ENCODE measurements at places on chromosomes 3 and 15.

- no peak for DNase-seq
These were observed 580.4 kb downstream of the CADM2 start for GRCh38 chr3:85539232-85539631.

- DNase-seq: no peak
These were observed 22.5 kb downstream of the CCR4 start for GRCh38 chr3:32973982-32974381.

DNA sequence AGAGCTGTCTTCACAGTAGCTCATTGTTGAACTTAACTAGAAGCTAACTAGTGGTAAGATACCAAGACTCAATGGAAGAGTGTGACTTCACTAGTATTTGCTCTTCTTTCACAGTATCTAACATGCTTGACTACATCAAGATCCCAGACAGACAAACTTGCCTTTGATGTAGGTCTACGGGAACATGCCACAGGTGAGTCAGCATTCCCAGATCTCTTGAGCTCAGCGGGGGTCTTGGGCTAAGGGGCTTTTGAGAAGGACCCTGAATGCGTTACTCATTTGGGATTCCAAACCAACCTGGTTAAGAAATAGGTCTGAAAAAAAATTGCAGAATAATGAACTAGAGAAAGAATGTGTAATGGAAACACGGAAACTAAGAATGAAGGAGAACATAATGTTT lies 222.4 kb downstream of the RYR3 start:
- no peak for DNase-seq

- peak; percentile 90 for DNase-seq
These were observed at the start of gene HACD3 for GRCh38 chr15:65530318-65531111. HACD3 (plus strand) TSS chr15:65530463; CDS start chr15:65530632, 169 bp downstream.

- no peak for DNase-seq
These were observed 17.9 kb upstream of the ABI3BP start for GRCh38 chr3:101011136-101011535.

- no peak for DNase-seq
These were observed 29.3 kb upstream of the TPM1 start for GRCh38 chr15:63013052-63013808.

GRCh38 chr3:110301781-110302180 lies 769.8 kb upstream of the NECTIN3 start:
- DNase-seq: no peak

GRCh38 chr3:14804835-14805780 lies 13.7 kb upstream of the FGD5 start:
- no peak for DNase-seq

GRCh38 chr3:177279118-177279815 lies 82.0 kb upstream of the TBL1XR1 start:
- no peak for DNase-seq

DNA sequence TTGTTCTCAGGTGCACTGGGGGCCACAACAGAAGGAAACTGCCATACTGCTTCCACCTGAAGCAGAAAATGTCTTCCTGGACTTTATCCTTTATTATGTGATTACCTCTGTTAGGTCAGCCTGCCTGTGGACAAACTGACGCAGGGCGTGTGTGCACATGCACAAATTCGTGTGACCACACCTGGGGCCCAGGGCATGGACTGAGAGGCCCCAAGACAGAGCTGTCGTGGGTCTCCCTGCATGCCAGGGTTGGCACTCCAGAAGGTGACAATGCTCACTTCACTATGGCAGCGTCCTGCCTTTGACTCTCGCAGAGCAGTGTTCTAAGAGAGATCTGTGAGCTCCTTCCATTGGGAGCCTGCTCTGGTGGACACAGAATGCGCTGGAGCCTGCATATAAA lies 34.5 kb downstream of the CCDC12 start:
- DNase-seq: peak; percentile 60

DNA sequence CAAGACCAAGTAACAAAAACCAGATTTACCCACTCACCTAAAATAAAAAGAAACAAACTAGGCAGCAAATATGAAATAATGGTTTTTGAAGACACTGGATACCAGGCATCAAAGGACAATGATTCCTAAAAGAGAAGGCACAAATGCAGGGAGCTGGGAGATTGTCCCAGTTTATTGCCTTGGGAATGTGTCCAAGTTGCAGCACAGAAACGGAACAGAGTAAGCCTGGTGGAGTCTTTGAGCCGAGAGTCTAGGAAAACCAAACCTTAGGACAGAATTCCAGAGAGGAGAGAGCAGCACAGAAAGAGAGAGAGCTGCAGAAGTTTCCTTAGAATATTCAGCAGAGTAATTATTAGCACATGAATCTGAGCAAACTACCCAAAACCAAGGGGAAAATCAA lies 7.8 kb upstream of the ARF4 start:
- peak; percentile 31 for DNase-seq

DNA sequence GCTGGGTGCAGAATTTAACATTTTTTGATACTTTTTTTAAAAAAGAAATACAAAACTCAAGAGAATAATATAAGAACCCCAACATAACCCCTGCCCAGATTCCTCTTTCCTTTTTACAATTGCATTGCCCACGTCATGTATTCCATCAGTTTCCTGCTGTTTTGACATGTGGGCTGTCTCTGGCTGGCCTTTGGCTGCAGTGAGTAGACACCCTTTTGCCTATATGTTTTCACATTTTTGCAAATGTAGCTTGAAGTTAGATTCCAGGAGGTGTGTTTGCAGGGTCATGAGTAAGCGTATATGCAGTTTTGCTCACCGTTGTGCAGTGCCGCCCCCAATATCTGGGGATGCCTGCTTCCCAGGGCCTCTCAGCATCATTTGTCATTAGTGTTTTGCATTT lies 28.0 kb upstream of the ATP10A start:
- DNase-seq: no peak

DNA sequence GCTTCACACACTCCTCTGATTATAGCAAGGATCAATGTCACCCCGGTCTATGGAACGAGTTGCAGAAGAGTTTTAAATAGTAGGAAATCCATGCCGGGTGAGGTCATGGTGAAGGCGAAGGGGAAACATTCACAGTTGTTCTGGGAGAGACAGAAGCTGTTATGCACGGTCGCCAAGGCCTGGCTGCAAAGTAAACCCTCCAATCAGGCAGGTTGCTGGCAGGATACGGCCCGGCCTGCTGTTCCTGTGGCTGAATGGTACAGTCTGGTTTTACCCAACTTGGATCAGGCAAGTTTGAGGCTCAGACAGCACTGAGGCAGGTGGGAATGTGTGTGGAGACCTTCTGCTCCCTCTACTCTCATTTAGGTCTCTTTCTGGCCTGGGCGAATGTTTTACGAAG lies 45.3 kb upstream of the ATP2B2 start:
- DNase-seq: no peak

DNA sequence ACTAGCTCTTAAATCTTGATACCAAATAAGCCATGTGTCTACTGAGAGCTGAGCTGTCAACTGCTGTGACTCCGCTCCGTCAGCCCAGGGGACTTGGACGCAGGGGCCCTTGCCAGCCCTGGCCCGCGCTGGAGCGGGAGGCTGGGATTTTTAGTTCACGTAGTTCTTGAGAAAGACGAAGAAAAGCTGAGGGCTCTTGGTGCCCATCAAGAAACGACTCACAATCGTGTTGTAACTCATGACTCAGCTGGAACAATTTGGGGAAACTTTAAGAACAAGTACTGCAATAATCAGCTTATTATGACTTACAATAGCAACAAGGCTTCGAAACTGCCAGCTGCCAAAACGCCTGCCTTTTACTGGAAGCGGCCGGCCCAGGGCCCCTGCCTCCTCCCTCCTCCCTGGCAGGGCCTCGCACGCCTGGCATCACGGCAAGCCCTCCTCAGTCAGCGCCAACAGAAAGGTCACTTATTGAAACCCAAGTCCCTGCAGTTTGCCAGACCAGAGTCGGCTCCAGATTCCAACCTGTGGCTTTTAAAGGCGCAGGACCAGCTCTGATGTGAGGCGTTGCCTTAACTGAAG lies 60.3 kb downstream of the RGMA start:
- peak; percentile 51 for DNase-seq

GRCh38 chr3:71064956-71065763 lies 518.4 kb downstream of the FOXP1 start:
- peak; percentile 66 for DNase-seq

DNA sequence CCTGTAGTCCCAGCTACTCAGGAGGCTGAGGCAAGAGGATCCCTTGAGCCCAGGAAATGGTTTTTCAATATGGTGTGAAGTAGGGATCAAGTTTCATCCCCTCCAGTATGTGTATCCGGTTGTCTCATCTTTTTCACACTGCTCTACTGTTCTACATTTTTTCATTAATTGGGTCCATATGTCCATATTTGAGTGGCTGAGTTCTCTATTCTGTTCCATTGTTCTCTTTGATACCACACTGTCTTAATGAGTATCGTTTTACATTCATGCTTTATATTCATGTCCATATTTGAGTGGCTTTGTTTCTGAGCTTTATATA lies 81.6 kb upstream of the LRRFIP2 start:
- no peak for DNase-seq

GRCh38 chr15:78709263-78709882 lies 68.4 kb upstream of the CHRNB4 start:
- DNase-seq: peak; percentile 75

GRCh38 chr3:24401811-24402185 lies 92.9 kb downstream of the THRB start:
- DNase-seq: peak; percentile 50

GRCh38 chr3:148074946-148075345 lies 622.8 kb upstream of the AGTR1 start:
- no peak for DNase-seq

DNA sequence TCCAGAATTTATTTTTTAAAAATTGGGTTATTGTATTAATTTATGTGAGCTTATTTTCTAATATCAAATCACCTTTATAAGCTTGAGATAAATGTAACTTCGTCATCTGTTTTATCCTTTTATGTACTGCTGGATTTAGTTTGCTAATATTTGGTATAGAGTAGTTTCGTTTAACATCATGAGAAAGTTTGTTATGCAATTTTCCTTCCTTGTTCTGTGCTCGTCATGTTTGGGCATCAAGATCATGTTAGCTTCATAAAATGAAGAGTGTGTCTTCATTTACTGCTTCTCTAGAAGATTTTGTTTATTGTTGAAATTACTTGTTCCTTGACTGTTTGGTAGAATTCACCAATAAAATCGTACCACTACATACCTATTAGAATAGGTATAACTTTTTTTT lies 262.1 kb upstream of the SATB1 start:
- no peak for DNase-seq

DNA sequence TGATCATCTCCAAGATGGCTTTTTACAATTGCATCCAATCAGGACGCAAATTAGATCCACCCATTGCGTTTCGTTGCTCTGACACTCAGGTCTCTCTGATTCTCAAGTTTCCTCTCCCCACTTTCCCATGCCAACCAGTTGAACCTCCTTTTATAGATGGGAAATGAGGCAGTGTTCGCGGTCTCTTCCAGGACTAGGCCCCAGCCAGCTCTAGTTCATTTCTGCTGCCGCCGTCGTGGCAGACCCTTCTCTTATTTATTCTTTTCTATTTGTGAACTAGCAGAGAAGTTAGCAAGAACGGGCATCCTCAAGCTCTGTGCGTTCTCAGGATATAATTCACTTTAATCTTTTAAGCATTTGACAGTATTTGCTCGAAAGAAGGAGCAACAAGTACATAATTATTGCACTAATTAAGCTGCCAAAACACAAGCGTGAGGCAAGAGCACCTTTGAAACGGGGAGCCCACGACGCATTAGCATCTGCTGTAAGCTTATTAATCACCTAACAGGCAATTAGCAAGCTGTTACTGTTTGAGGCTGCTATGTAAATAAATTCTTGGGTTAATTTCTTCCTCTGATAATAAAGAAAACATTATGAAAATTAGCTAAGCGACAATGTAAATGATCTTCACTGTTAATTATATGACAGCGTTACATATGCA lies 246.4 kb upstream of the TLE3 start:
- DNase-seq: no peak

GRCh38 chr3:142889212-142890014 lies 530 bp upstream of the PCOLCE2 start:
- DNase-seq: no peak

- peak; percentile 19 for DNase-seq
These were observed 7.2 kb upstream of the SEC22A start for GRCh38 chr3:123194552-123194951.

GRCh38 chr3:150094150-150094933 lies 123.6 kb upstream of the PFN2 start:
- no peak for DNase-seq

GRCh38 chr3:195542316-195542697 lies 818 bp downstream of the PPP1R2 start:
- DNase-seq: no peak

DNA sequence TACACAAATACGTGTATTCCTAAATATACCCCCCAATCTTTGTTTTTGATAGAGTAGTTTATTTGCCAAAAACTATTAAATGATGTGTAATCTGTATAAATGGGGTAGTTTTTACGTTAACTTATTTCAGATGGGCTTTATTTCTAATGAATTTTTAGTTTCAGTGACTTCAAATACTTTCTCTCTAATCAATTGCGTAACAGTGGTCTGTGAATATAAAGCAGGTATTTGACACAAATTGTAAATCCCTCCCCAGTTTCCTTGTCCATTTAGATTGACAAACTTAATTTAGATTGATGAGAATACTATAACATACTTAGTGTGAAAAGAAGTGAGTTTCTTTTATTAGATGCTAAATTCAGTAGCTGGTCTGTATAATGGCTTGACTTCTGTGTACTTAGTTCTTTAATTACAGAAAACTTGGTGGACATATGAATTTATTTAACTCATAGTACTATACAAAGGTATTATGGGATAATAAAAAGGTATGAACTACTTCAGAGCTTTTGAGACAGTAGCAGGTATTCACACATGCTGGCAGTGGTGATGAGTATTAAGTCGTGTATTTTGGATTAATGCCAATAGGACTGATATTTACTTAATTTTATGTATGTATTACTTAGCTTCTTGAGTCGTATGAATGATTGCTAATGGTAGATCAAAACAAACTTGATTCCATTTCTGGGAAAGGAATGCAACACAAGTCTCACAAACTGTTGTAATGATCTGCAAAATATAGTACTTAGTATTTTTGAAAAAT lies 81.6 kb downstream of the STT3B start:
- no peak for DNase-seq

DNA sequence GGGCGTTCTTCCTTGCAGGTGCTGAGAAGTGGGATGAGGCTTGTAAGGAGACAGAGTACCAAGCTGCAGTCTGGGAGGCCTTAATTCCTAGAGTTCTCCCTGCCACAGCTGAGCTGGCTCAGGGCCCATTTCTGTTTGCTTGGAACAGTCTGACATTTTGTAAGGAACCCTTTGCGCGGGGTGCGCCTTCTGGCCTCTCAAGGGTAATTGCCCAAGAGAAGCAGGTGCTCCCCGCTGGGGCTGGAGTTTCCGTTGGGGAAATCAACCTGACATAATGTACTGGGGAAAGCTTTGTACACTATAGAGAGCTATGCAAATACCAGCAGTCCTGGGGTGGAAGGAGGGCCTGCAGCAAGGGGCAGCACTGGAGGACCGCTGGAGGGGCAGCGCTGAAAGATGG lies 83.6 kb downstream of the HMG20A start:
- peak; percentile 43 for DNase-seq
